ENCODE measurements at places on chromosomes 4 and X.

DNA sequence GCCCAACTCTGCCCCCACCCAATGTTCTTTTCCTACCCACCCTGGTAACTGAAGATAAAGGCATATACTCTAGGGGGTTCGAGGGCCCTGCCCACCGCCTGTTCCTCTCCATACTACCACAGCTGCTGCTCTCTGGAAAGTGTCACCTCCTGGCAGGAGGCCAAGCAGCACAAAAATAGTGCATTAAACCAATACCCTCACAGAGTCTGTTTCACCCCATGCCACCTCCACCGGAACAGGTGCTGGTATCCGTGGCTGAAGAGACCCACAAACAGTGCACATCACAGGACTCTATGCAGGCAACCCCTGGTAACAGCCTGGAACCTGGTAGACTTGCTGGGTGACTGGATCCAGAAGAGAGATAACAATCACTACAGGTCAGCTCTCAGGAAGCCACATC is 85.1 kb upstream of the CTSO start:
- DNase-seq: no peak

DNA sequence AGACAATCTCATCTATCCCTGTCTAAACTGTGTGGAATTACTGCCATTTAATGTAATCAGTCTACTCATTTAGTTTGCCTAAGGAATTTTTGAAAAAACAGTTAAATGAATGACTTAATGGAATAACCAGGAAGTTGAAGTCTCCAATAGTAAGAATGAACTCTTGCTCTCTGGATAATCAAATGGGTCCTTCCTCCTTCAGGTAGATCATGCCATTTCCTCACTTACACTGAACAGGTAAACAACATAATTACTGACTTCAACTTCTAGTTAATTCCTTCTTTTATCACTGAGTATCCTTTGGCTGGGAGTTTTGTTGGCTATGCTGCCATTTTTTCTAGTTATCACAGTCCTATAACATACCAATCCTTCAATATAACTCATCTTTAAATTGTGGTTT is 56.0 kb downstream of the ELOVL6 start:
- DNase-seq: no peak

DNA sequence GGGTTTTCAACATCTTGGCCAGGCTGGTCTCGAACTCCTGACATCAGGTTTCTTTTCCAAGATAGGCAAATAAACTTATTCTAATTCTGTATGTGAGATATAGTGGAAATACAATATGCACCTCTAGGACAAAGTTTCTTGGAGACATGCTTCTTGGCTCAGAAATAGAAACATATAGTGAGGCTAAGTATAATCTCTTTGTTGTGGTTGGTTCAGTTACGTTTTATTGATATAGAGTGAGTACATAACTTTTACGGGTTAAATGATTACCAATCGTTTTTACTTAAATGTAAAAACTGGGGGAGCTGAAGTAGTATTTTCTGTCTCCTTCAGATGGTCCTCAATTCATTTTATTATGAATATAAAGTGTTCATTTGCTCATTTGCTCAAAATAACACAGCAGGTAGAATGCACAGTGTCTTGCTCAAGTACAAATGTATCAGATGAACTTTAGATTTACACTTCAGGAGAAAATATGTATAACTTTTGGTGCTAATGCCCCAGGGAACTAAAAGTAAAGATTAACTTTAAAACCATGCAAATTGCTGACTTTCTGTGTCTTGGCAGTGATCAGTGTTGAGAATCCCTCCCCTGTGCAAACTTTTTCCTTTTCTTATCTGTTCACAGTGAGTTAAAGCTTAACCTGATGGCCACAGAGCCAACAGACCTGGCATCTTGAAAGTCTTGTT is 77.6 kb downstream of the AFF1 start:
- no peak for DNase-seq

GRCh38 chr4:119729835-119730670 is 101.4 kb upstream of the PDE5A start:
- no peak for DNase-seq

DNA sequence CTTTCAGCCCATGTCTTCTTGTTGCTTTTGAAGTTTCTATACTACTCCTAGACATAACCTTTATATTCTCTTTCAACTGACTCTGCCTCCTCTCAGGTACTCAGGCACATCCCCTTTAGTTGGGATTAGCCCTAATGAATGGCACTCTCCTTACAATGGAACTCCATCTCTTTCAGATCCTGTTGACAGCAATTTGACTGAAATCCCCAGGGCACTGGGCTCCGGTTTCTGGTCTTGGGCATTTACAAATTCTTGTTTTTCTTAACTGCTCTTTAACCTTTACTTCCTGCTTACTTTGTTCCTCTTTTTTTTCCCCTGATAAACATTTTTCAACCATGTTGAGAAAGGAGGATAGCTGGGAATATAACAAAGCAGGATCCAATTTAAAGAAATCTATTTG is 68.9 kb downstream of the ENOX2 start:
- DNase-seq: no peak

GRCh38 chrX:19849464-19850080 is 37.8 kb downstream of the SH3KBP1 start:
- DNase-seq: no peak
